ENCODE measurements at places on chromosomes 5 and 9. TPM values are rescaled to one million over a fixed set of nuclear protein-coding genes. Genes with fewer than 3 reads are reported as not detected.

Gene C5orf46
- not detected for total RNA-seq

Gene PSMD5
- 63.7 TPM for total RNA-seq

- no peak for DNase-seq
- no peaks in the 10 kb centered on the region for H3K36me3 ChIP-seq
- no peaks in the 10 kb centered on the region for H3K27me3 ChIP-seq
- peaks cover 42% of the 10 kb centered on the region for H3K4me1 ChIP-seq
These were observed at the start of gene HSDL2 for GRCh38 chr9:112380102-112380824. TSS of gene HSDL2 (plus strand) at chr9:112380108. CDS start at chr9:112380164, 56 bp downstream.

DNA sequence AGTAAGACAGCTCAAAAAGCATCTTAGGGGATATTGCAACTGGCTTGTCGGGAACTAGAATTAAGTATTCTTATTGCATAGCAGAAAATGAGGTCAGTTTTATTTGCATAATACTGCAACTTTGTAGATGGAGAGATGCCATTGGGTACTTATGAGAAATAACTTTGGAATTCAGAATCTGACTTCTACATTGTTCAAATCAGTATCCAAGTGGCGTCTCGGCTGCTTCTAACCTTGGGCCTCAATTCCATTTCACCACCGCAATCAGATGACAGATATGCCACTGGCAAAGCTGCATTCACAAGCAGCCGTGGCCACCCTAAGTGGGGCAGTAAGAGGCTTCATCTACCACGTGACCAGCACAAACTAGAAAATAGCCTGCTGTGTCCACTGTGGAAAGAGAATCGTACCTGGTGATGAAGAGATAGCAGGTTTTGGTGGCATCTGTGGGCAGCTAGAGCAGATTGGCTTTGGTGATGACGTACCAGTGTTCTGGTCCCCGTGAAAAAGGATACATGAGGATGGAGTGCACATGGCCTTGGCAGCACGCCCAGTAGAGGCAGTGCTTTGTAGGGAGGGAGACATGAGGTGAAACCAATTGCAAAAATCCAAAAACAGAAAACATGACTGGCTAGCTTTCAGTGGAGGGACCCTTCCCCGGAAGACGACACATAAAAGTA, 116.6 kb downstream of the KLHL3 start:
- no peak overlapping the region for H3K27ac ChIP-seq
- no peak overlapping the region for H3K4me3 ChIP-seq
- no peaks in the 10 kb centered on the region for H3K4me1 ChIP-seq

DNA sequence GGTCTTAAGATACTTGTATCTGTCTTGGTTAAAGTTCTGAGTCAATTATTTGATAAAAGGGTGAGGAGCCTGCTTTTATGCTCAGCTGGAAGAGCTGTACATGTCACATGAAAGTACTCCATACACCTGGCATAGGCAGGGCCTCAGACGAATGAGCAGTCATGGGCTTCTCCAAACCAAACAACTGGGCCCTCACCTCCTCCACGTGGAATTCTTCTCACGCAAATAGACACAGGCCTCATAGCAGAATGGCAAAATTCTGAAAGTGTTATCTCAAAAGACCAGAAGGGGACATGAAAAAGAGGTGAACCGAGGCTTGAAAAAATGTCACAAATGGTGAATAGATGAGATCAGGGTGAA, 48.6 kb downstream of the FAM240B start:
- no peak overlapping the region for H3K27ac ChIP-seq
- DNase-seq = no peak
- H3K4me3 ChIP-seq = no peak overlapping the region
- no peaks in the 10 kb centered on the region for H3K36me3 ChIP-seq
- peaks cover 3% of the 10 kb centered on the region for H3K27me3 ChIP-seq

- H3K27ac ChIP-seq = no peak overlapping the region
- no peak overlapping the region for H3K4me3 ChIP-seq
- no peak for DNase-seq
- no peaks in the 10 kb centered on the region for H3K36me3 ChIP-seq
These were observed 63.2 kb downstream of the NFIB start for GRCh38 chr9:14250794-14251153.
